ENCODE measurements at places on chromosomes 12 and 14.

DNA sequence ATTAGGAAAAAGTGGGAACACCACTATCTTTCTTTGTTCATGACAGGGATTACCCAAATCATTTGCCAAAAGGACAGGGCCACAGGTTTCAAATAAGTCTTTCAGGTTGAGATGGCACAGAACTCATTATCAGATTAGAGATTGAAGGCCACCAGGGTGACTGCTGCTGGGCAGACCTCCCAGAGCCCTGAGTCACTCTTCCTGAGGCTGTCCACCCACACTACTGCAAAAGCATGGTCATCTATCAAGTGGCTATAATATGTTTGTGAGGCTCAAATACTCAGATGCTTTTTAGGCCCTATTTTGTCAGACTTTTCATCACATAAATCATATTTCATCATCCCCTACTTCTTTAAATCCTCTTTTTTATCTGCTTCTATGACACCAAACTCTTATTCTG is 155.3 kb upstream of the CCDC196 start:
- no peak for DNase-seq
- H3K27me3 ChIP-seq = no peaks in the 10 kb centered on the region
- no peak overlapping the region for H3K27ac ChIP-seq
- H3K36me3 ChIP-seq = no peaks in the 10 kb centered on the region
- no peak overlapping the region for H3K4me3 ChIP-seq
- H3K4me1 ChIP-seq = no peaks in the 10 kb centered on the region

GRCh38 chr12:52395761-52396434 is 10.2 kb downstream of the KRT82 start:
- H3K36me3 ChIP-seq = no peaks in the 10 kb centered on the region
- no peak overlapping the region for H3K27ac ChIP-seq
- peaks cover 69% of the 10 kb centered on the region for H3K27me3 ChIP-seq

DNA sequence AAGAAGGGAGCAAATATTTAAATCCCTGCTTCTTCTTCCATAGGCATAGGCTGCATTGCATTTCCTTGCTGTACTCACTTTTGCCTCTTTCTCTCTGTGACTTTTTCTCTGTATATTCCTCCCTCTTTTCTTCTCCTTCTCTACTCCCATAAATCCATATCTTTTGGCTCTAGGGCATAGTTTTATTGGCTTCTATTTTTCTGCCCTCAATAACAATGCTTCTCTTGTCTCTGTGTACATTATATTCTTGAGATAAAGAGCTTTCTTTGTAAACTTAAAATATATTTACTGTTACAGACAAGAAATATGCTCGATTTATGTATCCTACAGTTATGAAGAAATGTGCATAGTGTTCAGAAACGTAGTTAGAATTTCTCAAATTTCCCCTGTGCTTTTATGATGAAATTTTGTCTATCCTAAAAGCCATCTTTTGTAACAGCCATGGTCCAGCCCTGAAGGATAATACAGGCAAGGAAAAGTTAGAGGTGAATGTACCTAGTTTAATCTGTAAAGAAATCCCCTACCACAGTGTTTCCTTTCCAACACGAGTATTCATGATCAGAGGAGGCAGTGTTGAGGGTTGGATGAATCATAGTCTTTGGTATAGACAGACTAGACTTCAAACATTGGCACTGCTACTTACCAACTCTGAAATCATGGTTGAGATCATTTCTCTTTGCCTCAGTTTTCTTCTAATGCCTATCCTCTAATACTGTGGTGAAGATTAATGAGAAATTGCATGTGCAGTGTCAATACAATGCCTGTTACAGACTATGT is 173.3 kb upstream of the FAR2 start:
- no peak for DNase-seq
- no peak overlapping the region for H3K4me3 ChIP-seq
- H3K27ac ChIP-seq = no peak overlapping the region
- H3K4me1 ChIP-seq = no peaks in the 10 kb centered on the region
- H3K36me3 ChIP-seq = no peaks in the 10 kb centered on the region
- H3K27me3 ChIP-seq = no peaks in the 10 kb centered on the region

GRCh38 chr12:20142316-20142715 is 226.0 kb upstream of the PDE3A start:
- no peaks in the 10 kb centered on the region for H3K27me3 ChIP-seq
- H3K27ac ChIP-seq = no peak overlapping the region
- no peaks in the 10 kb centered on the region for H3K36me3 ChIP-seq
- H3K4me3 ChIP-seq = no peak overlapping the region

GRCh38 chr12:47272412-47273190 is 192.8 kb upstream of the AMIGO2 start:
- DNase-seq = no peak
- H3K4me1 ChIP-seq = peaks cover 48% of the 10 kb centered on the region
- H3K27me3 ChIP-seq = no peaks in the 10 kb centered on the region

DNA sequence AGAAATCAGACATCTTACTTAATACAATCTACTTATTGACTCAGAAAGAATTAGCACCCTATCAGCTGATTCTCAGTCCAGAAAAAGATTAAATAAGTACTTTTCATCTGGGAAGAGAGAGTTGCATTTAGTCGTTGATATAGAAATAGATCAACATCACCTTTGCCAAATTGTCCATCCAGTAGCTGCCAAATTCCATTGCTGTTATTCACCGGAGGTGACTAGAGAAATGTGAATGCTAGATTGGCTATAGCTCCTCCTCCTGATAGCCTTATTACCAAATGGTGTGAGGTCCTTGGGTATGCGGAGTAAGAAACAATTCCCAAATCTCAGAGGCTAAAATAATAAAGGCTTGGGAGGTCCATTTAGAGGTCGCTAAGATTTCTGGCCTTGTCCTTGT is 723.3 kb upstream of the FLRT2 start:
- DNase-seq = no peak
- H3K27ac ChIP-seq = no peak overlapping the region
- H3K36me3 ChIP-seq = no peaks in the 10 kb centered on the region
- no peak overlapping the region for H3K4me3 ChIP-seq

GRCh38 chr12:105337391-105337790 is 6.9 kb downstream of the C12orf75 start:
- H3K27ac ChIP-seq = no peak overlapping the region
- no peaks in the 10 kb centered on the region for H3K27me3 ChIP-seq
- DNase-seq = no peak
- H3K4me3 ChIP-seq = no peak overlapping the region
- H3K4me1 ChIP-seq = no peaks in the 10 kb centered on the region

GRCh38 chr12:32455607-32456071 is 56.3 kb downstream of the FGD4 start:
- H3K4me3 ChIP-seq = peak overlapping the region; percentile 59
- peaks cover 15% of the 10 kb centered on the region for H3K4me1 ChIP-seq
- H3K27me3 ChIP-seq = no peaks in the 10 kb centered on the region
- DNase-seq = peak; percentile 87
- H3K36me3 ChIP-seq = no peaks in the 10 kb centered on the region

DNA sequence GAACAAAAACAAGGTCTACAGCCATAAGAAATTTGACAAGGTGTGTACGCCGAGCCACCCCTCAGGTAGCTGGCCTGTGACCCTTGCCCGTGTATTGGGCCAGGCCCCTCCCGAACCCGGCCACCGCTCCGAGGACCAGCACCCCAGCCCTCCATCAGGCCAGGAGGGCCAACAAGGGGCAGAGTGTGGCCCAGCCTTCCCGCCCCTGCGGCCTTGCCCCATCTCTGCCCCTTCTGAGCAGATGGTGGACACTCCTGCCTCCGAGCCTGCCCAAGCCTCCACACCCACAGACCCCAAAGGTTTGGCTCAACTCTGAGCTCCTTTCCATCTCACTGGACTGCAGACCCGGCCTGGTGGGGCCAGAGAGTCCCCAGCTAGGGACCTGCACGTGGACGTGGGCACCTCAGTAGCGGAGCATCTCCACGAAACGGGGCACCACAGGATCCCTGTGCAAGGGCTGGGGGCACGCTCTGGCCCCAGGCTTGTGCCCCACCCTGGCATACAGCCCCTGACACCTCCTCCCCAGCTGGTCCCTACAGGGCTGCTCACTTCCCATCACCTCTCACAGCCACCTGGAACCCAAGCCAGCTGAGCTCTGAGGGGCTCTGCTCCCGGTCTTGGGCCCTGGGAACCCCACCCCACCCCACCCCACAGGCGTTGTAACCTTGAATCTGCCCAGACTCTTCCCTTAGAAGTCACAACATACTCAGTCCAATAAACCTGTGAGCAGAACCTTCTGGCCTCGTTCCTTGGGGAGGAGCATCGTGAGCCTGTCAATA is 3.3 kb downstream of the P2RX2 start:
- no peaks in the 10 kb centered on the region for H3K4me1 ChIP-seq
- no peaks in the 10 kb centered on the region for H3K36me3 ChIP-seq
- H3K27me3 ChIP-seq = no peaks in the 10 kb centered on the region
- H3K4me3 ChIP-seq = no peak overlapping the region
- no peak for DNase-seq
- H3K27ac ChIP-seq = no peak overlapping the region

GRCh38 chr12:113241191-113242025 is 20.1 kb downstream of the TPCN1 start:
- no peak overlapping the region for H3K4me3 ChIP-seq
- peak; percentile 19 for DNase-seq
- H3K27ac ChIP-seq = no peak overlapping the region
- no peaks in the 10 kb centered on the region for H3K36me3 ChIP-seq
- no peaks in the 10 kb centered on the region for H3K27me3 ChIP-seq

GRCh38 chr12:44960856-44961255 is 84.7 kb upstream of the NELL2 start:
- no peak overlapping the region for H3K27ac ChIP-seq
- no peak for DNase-seq
- no peak overlapping the region for H3K4me3 ChIP-seq
- no peaks in the 10 kb centered on the region for H3K4me1 ChIP-seq

DNA sequence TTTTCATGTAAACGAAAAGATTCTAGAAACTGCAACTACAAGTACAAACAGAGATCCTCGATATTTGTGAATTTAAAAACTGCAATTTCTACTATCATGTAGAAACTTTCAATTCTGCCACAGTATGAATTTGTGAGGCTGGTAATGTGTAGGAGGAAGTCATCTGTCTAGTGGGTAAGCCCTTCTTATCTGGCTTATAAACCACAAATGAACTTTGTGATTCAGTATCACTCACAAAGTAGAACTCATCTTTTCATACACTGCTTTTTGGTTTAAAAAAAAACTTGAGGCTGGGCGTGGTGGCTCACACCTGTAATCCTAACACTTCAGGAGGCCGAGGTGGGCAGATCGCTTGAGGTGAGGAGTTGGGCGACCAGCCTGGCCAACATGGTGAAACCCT is 20.7 kb downstream of the GTF2A1 start:
- H3K4me1 ChIP-seq = no peaks in the 10 kb centered on the region
- 0 out of 2 replicates have a peak, but pooled peaks cover 4% of the 10 kb centered on the region for H3K36me3 ChIP-seq
- H3K27me3 ChIP-seq = no peaks in the 10 kb centered on the region
